Stimulated activated CD8-positive, alpha-beta memory T cell treated with anti-CD3 and anti-CD28 coated beads, Interleukin-7, amount 100 ng/mL, for 1 hour (primary cell): ENCODE measurements at places on chromosomes 2 and 18.

GRCh38 chr2:58215429-58215828 is 25.7 kb downstream of the FANCL start:
- DNase-seq = no peak

- no peak for DNase-seq
These were observed 200.8 kb downstream of the SLC8A1 start for GRCh38 chr2:40251137-40251536.

GRCh38 chr2:164717000-164717803 is 95.9 kb upstream of the GRB14 start:
- no peak for DNase-seq

- DNase-seq = no peak
These were observed 12.9 kb upstream of the GLI2 start for GRCh38 chr2:120722568-120723421.

DNA sequence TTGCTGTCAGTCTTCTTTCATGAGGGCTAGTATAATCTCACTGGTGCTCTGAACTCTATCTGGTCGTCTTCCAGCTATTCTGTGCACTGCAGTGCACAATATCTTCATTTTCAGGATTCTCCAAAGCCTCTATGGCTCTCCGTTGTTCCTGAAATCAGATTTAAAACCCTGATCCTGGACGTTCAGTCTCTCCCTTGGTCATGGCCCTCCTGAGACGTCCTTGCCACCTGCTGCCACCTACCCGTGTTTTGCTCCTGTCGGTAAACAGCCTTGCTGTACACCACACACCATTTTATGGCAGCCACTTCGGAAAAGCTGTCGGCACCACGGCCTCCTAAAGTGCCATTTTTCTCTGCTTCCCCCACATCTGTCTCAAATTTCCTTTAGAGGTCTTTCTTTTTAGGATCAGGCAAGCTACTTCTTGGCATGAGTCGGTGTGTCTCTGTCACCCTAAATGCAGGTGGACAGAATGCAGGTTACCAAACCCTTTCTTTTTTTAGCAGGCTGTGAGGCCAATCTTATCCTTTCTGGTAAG is 170.0 kb downstream of the HRH4 start:
- DNase-seq = no peak

GRCh38 chr18:23087352-23087751 is 47.9 kb upstream of the CABLES1 start:
- no peak for DNase-seq

GRCh38 chr2:143451642-143452281 is 322.5 kb downstream of the ARHGAP15 start:
- no peak for DNase-seq

- DNase-seq = no peak
These were observed 1.2 kb downstream of the IMMT start for GRCh38 chr2:86193901-86194567.

DNA sequence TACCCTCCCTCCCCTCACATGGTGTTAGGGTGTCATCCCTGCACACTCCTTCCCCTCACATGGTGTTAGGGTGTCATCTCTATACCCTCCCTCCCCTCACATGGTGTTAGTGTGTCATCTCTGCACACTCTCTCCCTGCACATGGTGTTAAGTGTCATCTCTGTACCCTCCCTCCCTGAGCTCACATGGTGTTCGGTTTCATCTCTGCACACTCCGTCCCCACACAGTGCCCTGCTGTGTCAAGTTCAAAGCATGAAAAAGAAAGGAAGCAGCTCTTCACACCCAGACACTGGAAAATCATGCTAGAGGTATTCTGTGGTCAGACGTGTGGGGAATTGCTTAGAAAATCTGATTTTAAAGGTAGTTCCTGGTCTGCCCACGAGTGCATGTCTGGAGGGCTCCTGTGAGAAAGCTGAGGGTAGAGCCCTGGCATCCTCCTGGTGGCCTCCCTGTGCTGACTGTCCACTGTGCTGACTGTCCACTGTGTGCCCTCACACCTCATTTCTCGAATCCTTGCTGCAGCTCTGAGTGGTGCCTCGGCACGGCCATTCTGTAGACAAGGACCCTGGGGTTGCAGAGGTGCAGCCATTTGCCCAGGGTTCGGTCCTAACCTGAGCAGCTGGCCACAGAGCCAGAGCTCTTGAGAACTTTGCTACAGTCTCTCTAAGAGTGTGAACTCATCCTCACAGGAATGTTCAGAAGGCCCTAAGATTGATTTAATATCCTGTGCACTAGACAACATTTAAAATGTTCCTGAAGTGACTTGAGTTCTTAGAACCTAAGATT is 69.1 kb upstream of the NFATC1 start:
- DNase-seq = no peak

DNA sequence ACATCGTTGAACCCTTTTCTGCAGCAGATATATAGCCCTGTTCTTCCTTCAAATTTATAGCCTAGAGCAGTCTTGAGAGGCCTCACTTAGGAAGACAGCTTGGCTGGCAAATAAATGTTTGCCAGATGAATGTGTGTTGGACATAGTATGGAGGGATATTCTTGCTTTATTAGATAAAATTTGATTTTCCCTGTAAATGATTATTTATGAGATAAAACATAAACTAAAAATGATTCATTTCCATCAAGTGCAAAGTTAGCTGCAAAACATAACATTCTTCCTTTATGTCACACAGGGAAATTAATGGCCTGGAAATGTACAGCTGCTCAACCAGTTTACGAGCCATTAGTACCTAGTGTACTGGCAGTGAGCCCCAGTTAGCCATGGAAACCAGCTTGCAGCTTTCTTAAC is 82.5 kb downstream of the LIMS1 start:
- DNase-seq = no peak
